ENCODE measurements at places on chromosomes 12 and 14. TPM values are rescaled to one million over a fixed set of nuclear protein-coding genes. Genes with fewer than 3 reads are reported as not detected.

LRIG3 gene
- total RNA-seq = 33.0 TPM

LMNTD1 gene
- under 0.01 TPM for total RNA-seq

DNAI7 gene
- total RNA-seq = under 0.01 TPM

SLC17A8 gene
- total RNA-seq = not detected

GCH1 gene
- 8.5 TPM for total RNA-seq

CEBPE gene
- total RNA-seq = not detected

SLC6A13 gene
- not detected for total RNA-seq

MEG3 gene
- total RNA-seq = 10.1 TPM

RDH12 gene
- not detected for total RNA-seq

SYCP3 gene
- not detected for total RNA-seq

SOX5 gene
- under 0.01 TPM for total RNA-seq

DNA sequence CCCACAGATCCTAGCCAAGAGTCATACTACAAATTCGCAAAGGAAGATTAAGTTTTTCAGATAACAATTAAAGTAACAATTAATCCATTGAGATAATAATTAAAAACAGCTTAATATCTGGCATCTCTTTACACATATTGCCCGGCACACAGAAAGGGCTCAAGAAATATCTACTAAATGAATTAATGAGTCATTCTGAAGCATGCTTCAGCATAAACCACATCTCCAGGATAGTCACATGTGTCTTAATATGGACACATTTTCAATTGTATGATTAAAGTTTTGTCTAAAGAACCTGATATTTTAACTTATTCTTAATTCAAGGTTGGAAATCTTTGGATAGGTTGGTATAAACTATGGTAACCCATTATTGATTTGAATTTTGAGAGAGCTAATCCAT, 9.6 kb downstream of the ITPR2 start:
- DNase-seq = no peak

- no peak for DNase-seq
These were observed 8.4 kb upstream of the PPP4R4 start for GRCh38 chr14:94165744-94166143.

DNA sequence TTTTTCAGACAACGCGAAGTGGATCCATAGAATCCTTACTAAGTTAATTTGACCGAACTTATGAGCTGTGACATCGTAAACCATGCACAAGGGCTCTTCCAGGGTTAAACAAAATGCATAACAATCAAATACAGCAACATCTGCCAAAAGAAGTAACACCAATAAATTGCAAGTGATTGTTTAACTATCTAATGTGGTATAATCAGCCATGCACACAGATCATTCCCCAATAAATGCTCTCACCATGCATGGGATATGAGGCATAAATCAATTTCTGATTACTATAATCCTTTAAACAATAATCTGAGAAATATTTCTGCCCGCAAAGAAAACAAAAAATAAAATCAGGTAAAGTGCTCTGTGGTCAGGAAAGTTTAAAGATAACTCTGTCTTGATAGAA, 7.7 kb upstream of the PLEKHG7 start:
- no peak for DNase-seq

DNA sequence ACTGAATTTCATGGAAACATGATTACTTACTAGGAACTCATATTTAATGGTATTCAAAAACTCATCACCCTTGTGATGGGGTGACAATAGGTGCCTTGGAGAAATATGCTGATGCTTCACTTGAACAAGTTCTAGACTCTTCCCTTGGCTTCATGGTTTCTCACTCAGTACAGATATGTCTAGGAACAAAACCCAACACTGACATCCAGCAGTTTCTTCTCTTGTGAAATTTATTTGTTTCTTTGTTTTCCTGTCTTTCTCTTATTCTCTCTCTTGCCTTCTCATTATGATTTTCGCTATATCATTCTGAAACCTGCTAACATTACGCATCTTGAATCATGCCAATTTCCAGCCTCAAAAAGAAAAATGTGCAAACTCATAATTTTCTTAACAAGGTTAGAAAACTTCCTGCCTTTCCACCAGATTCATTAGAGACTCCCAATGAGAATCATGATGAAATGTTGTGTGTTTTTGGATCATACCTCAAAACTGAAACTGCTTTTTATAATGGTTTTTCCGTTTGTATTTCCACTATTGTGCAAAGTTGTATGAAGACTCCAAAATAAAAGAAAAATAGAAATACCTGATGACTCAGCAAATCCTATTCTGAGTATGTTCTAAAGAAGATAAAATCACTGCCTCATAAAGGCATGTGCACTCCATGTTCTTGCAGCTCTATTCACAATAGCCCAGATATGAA, 1021.5 kb downstream of the TMEM121 start:
- no peak for DNase-seq

- DNase-seq = peak; percentile 7
These were observed 1.0 kb downstream of the ATXN7L3B start for GRCh38 chr12:74538491-74539258.

DNA sequence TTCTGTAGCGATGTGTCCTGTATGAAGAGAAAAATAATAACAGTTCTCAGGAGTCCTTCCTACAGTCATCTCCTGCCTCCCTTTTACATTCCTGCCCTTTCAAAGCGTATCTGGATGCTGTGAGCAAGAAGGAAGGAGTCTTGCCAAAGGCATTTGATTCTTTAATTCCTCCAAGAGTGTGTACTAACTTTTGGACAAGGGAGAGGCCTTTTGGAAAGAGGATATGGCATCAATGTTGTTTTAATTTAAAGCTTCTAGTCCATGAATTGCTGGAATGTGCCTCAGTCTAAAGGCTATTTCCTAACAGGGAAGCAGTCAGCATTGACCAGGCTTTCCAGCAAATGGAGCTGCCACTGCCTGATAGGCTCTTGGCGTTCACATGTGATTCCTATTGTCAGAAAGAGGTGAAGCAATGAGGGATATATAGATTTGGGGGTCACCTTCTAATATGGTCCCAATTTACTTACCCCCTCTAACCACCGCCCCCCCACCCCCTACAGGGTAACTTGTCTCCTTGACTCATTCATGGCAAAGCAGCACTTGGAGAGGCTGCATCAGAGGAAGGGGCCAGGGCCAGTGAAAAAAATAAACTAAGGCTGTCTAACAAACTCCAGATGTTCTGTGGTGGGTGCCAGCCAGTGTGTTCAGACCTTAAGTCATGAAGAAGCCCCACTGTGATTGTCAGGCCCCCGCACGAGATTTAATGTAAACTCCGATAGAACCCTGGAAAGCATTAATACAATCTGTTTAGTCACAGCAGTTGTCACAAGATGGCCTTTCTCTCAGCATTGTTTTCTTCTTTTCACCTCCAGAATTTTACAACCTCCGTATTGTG, 220.3 kb downstream of the FBXL14 start:
- no peak for DNase-seq

DNA sequence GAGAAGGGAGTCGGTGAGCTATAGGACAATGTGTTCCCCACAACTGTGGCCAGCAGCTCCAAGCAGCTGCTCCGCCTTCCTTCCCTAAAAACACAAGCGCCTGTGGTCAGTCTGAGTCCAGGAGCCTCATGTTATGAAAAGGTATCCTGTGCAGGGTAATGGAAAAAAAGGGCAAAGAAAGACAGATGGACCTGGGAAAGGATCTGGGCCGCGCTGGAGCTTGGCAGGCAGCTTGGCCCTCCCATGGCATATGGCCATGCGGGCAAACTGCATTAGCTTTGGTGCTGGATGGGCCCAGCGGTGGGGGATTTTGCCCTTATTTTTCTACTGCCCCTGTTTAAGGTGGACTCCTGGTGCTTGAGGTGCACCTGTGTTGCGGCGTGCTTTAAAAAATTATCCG, 23.7 kb upstream of the CHST11 start:
- no peak for DNase-seq

DNA sequence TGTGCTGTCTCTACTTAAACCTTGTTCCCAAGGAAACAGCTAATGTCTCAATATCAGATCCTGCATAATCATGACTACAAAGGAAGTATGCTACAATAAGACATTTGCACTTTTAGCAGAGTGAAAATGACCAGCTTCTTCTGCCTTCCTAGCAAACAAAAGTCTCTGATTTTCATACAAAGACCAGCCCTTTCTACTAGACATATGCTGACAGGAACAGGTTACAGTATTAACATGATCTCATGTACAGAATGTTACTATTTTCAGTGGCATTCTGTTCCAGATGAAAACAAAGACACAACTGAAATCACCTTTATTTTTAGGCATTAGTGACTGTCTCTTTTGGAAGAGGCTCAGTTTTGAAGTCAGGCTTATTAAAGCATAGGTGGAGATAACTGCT, 228.6 kb downstream of the MED13L start:
- DNase-seq = no peak

DNA sequence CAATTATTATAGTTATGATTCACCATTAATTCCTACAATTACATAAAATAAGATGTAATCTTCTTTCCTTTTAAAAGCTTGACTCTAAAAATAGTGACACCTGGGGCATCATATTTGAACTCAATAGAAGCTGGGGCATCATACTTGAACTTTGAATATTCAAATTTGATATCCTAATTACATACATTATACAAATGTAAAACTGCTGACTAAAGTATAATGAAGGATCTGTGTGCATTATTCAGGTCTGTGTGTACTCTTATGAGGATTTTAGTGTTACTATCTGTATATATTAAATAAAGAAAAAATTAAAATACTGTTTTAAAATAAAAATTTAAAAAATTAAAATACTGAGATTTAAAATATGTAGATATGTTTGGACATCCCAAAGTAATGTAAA, 696.9 kb upstream of the FBXO33 start:
- DNase-seq = no peak

DNA sequence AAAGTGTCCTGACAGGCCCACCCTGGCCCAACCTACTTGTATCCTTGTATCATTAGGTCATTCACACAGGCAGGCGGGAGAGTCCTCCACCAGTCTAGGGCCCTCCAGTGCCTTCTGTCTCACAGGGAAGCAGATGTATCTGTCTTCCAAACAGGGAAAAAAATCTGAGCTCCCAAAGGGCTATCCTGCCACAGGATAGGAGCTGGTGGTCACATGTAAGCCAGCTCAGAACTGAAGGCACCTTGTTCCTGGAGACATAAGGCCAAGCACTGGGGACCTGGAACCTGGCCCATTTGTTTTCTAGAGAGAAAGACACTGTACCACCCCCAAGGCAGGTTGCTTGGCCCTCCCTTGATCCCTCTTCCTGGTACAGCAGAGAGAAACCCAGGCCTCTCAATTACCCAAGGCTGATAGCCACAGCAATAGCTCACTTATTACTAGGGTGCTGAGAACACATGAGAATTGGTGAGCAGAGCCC, 19.4 kb upstream of the PLEKHH1 start:
- no peak for DNase-seq

DNA sequence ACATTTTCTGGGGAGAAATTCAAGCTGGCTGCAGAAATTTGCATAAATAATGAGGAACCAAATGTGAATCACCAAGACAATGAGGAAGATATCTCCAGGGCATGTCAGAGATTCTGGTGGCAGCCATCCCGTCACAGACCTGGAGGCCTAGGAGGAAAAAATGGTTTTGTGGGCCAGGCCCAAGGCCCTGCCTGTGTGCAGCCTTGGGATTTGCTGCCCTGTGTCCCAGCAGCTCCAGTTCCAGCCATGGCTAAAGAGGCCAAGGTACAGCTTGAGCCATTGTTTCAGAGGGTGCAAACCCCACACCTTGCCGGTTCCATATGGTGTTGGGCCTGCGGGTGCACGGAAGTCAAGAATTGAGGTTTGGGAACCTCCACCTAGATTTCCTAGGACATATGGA, 147.5 kb downstream of the ADCK1 start:
- no peak for DNase-seq

DNA sequence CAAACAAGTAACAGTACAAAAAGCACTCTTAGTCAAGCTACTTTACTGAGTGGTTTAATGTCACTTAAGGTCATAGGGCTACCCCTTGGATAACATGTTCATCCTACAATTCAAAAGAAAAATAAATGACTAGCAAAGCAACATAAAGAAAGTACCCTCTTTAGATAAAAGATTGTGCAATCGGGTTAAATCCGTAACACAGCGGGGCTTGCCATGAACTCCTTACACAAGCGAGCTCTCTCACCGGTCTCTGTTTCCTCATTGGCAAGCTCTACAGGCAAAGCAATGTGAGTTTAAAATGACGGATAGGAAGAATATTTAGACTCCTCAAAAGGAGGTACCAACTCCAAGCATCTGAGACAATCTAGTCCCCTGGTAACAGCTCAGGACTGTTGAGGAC, 140.6 kb downstream of the EGLN3 start:
- DNase-seq = no peak

DNA sequence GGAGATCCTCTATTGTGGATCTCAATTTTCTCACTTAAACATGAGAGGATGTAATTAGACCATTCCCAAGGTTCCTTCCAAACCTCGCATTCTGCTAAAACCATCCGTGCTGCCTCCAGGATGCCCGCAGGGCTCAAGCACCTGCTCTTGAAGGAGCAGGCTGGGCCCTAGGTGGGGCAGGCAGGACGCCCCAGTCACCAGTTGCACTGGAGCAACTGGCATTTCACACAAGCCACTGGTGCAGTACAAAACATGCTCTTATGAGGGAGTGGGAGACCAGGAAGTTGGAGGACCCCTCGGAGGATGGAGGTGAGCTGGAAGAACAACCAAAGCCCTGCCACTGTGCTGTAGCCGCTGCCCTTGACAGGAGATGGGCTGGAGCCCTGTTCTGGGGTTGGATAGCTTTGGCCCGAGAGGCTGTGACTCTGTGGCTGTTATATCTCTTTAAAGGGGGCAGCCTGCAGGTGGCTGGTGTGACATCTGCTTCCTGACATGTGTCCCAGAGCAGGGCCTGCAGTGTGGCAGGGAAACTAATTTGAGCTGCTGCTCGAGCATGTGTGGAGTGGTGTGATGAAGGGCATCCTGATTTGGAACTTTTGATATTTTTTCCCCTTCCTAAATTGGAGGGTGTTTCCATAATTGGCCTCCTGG, 122.2 kb downstream of the CRACR2A start:
- no peak for DNase-seq

DNA sequence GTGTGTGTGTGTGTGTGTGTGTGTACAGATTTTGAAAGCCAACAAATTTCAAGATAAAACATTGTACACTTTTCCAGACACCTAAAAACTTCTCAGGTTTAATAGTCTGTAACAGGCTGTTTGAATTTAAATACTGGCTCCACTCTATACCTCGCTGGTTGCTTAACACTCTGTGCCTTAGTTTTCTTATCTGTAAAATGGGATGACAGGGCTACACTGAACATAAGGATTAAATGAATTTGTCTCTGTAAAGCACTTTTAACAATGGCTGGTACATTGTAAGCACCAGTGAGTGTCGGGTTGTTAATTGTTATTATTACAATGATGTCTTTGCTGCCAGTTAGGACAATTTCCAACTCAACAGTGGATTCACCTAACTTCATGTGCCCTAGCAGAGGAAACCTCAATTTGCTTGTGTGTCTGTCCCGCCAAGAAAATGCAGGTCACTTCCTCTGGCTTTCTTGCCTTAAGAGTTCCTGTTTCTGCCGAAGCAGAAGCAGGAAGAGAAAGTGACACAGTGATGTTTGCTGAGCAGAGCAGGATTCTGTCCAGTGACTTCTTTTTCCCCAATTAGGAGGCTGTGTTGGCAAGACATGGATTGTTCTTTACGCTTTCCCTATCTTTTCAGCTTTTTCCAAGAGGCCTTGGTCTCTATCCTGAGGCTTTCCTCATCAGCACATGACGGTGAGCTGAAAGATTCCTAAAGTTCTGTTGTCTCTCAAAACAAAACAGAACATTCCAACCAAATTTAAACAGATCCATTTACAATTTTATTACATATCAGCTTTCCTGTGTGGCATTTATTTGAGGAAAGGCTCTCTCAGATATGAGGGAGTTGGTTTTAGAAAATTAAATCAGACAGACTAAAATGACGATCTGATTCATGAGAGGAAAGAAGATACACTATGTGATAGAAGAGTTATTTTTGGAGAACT, 154.1 kb upstream of the ATP2B1 start:
- DNase-seq = no peak

- DNase-seq = no peak
These were observed 178.6 kb downstream of the TMEM132C start for GRCh38 chr12:128445415-128446127.

GRCh38 chr12:119870457-119870856, 6.7 kb downstream of the CIT start:
- no peak for DNase-seq

All from dermis microvascular lymphatic vessel endothelial cell (primary cell).